Thyroid gland (tissue), 4 donors: ENCODE measurements at places on chromosomes 1 and 21. TPM values are rescaled to one million over a fixed set of nuclear protein-coding genes. Genes with fewer than 3 reads are reported as not detected.

Gene EXO1
- total RNA-seq = 0.94 TPM

Gene NFIA
- 149 TPM for total RNA-seq

Gene SDHC
- 174 TPM for total RNA-seq

Gene BGLAP
- total RNA-seq = not detected

Gene TNFRSF4
- total RNA-seq = 2.6 TPM

Gene LGALS8
- total RNA-seq = 61.8 TPM

Gene KCNA2
- 6.8 TPM for total RNA-seq

Gene MRPL20
- 199 TPM for total RNA-seq
